OCI-M1 (cell line): ENCODE measurements at places on chromosomes 11 and 22.

- no peak for DNase-seq
Measured at GRCh38 chr11:57585301-57585700, 12.2 kb upstream of the SERPING1 start.

- no peak for DNase-seq
Measured at GRCh38 chr11:84117394-84117793, 831.2 kb upstream of the CCDC90B start.

DNA sequence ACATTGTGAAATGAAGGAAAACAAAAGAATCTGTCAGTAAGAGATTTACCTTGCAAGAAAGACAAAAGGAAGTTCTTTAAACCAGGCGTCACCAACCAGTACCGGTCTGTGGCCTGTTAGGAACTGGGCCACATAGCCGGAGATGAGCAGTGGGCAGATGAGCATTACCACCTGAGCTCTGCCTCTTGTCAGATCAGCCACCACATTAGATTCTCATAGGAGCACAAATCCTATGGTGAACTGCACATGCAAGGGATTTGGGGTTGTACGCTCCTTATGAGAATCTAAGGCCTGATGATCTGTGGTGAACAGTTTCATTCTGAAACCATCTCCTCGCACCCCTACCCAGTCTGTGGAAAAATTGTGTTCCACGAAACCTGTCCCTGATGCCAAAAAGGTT is 108.2 kb downstream of the CYP2R1 start:
- no peak for DNase-seq

DNA sequence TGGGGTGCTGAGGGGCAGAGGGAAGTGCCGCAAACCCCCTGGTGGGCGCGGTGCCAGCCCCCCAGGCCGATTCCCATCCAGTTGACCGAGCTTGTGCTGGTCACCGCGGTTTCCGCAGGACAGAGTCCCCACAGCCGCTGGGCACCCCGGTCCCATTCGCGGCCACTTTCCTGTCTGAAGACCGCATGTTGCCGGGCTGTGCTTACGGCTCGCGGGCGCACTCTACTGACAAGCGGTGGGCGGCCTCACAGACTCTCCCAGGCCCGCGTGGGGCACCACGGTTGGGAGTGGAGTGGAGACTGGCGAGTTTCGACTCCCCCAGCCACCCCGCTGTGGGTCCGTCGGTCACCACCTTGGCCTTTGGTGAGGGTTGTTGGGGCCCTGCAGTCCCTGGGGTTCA is 648 bp upstream of the H19 start:
- no peak for DNase-seq

GRCh38 chr22:29811377-29811776 is 26.7 kb downstream of the ASCC2 start:
- no peak for DNase-seq

DNA sequence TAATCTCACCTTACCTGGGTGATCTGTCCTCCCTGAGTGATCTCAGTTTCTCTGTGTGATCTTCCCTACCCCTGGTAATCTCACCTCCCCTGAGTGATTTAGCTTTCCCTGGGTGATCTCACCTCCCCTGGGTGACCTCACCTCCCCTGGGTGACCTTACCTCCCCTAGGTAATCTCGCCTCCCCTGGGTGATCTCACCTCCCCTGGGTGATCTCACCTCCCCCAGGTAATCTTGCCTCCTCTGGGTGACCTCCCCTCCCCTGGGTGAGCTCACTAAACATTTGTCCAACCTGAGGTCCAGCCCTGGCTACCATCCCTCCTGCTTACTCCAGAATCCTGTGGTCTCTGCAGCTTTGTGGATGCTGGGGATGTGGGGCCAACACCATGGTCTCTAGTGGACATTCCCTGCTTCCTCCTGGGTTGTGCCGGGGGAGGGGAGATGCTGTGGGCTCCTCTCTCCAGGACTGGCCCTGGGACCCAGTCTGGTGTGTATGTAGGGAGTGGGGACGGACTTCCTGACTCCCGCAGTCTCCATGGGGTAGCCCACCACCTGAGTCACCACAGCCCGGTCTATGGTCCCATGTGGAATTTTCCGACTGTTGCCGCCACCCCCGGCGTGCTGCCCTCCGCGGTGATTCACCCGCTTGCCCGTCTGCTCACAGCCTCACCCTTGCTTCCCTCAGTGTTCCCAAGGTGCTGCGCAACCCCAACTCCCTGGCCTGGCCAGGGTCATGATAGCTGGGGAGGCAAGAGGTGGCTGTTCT is 9.9 kb downstream of the LSP1 start:
- no peak for DNase-seq

GRCh38 chr22:49191506-49191980 is 636.1 kb downstream of the BRD1 start:
- no peak for DNase-seq

GRCh38 chr11:7655253-7656217 is 17.8 kb downstream of the CYB5R2 start:
- no peak for DNase-seq

DNA sequence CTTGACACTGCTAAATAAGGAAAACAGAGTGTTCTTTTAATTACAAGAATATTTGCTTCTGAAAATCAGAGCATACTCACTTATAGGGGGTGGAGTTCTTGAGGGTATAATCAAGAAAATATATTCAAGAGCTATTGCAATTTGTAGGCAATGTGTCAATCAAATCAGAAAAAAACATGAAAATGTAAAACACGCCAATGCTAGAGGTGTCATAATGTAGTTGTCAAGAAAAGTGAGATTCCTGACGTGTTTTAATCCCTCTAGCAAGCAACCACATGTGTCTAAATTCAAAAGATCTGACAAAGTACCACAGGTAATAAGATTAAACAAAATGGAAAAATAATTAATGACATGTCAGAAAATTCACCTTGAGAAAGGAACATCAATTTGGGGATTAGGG is 1440.7 kb upstream of the RAG2 start:
- DNase-seq = no peak

DNA sequence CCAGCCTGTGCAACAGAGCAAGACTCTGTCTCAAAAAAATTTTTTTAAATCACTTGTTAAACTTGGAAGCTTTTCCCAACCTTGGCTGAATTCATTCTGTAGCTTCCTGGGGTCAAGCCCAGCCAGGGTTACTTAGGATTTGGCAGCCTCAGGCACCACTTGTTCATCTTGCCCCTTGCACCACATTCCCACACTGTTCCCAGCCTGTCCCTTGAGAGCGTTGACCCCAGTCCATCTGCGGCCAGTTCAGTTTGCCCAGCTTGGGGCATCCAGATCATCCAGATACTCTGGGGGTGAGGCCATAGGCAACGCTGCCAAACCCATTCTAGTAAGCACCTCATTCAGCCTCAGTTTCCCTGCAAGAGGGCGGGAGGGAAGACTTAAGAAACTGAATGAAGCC is 8.7 kb upstream of the THRSP start:
- no peak for DNase-seq

DNA sequence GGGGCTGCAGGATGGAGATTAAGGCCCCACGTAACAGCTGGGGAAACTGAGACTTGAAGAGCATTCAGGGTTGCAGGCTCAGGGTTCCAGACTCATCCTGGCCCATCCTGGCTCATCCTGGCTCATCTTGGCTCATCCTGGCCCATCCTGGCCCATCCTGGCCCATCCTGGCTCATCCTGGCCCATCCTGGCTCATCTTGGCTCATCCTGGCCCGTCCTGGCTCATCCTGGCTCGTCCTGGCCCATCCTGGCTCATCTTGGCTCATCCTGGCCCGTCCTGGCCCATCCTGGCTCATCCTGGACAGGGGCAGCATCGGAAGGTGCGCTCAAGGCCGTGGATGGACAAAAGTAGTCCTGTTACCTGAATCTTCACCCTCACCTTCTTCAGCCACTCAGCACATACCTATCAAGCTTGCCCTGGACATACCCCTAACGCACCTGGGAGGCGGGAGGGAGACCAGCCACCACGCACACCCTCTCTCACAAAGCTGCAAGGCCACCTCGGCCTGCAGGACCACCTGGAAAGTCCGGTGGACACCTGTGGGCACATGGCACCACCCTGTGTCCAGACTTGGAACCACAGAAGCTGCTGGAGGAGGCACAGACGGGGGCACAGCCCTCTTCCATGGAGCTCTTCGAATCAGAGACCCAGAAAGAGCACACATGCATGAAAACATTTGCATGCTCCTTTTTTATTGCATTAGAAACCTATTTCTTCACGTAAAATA is 20.3 kb upstream of the NLRP6 start:
- no peak for DNase-seq

DNA sequence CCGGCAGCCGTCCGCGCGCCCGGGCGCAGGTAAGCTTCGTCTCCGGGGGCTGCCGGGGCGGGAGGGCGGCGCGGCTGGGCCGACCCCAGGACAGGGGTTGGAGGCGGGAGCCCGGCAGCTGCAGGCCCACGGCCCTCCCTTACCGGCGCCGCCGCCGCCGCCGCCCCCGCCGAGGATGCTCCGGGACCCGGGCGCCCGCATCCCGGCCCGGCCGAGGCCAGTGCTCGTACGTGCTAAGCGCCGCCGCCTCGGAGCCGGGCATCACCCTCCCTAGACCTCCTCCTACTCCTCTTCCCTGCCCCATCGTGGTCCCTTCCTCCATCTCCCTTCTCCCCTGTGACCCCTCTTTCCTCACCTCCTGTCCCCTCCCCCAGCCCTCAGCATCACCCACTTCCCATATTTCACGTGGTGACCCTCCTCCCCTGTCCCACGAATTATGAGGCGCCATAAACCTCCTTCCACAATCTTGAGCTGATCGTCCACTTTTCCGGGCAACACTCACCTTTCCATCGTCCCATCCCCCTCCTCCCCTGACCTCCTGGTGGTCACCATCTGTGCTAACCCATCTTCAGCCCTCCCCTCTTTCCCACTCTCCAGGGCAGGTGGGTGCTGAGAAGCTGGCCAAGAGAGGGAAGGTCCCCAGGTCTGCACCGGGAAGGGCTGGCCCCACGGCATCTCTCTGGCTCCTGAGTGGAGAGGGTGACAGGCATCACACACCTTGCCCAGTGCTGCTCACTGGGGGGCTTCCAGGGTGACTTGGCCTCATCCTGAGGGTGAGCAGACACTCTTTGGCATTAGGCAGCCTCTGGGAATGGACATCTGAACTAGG is 612 bp downstream of the ASPHD2 start:
- DNase-seq = no peak

DNA sequence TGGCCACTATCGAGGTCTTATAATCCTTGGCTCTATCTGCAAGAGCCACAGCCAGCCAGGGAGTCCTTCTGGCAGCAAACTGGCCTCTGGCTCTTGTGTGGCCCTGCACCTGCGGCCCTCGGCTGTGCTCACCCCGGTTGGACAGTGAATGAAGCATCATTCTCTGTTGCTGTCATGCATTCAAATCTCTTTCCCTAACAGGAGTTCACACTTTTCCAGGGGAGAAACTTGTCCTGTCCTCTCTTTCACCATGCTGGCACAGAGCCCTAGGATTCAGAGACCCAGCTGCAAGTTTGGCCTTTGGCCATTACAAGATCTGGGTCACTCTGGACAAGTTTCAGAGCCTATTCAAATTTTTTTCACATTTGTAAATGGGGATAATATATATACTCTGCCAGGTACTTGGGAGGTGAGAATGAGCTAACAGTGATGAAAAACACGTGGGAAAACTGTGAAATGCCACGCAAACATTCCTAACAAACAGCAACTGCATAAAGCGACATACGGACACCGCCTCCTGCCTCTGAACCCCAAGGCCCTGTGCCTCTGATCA is 34.2 kb downstream of the TMEM184B start:
- DNase-seq = no peak

DNA sequence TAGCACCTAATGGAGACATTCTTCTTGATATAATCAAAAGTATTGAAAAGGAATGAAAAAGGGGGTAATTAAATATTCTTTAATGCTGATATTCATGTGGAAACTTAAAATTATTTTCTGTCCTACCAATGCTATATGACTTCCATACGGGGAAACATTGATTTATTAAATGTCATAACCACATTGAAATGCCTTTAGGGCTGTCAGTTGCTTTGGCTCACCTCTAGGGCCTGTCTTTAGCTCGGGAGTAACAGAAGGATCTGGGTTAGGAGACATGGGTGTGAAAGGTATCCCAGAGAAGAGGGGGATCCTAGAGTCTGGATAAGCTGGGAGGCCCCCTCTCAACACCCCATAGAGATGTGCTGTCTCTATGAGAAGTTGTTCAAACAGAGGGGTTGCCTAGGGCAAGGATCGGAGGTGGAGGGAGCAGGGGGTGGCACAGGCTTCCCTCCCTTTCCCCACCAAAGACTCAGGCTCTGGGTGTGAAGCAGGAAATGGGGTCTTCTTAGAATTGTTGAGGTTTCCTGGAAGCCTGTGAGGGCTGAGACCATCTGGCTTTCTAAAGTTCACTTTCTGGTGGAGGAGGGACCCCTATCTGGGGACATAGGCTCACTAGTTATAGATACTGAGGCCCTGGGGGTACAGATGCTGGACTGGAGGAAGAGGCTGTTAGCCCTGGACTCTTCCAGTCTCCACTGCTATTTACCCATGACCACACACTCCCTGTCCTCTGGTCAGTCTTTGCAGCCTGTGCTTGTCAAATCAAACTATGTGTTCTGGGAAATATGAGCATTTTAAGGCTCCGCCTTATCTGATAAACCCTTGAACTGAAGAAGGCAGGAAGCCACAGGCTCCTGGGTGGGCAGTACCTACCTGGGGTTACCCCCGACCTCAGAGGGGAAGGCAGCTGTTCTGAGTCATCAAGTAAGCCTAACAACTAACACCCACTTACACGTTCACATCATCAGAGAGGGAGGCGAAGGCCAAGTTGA is 55.8 kb upstream of the RRAS2 start:
- DNase-seq = peak; percentile 83

GRCh38 chr22:48974443-48975315 is 853.0 kb downstream of the BRD1 start:
- no peak for DNase-seq

DNA sequence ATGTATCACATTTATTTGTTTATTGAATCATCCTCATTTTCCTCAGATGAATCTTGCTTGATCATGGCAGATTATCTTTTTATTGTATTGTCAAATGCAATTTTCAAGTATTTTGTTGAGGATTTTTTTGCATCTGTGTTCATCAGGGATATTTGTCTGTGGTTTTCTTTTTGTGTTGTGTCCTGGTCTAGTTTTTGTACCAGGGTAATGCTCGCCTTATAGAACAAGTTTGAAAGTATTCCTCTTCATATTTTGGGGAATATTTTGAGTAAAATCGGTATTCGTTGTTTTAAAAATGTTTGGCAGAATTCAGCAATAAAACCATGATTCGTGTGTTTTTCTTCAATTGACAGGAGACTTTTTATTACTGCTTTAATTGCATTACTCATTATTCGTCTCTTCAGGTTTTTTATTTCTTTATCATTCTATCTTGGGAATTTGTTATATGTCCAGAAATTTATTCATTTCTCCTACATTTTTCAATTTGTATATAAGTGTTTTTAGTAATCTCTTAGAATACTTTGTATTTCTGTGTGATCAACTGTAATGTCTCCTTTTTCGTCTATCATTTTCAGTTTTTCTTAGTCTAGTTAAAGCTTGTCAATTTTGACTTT is 113.4 kb upstream of the SERPIND1 start:
- DNase-seq = no peak

GRCh38 chr22:46622081-46622521 is 1.9 kb downstream of the GRAMD4 start:
- no peak for DNase-seq

DNA sequence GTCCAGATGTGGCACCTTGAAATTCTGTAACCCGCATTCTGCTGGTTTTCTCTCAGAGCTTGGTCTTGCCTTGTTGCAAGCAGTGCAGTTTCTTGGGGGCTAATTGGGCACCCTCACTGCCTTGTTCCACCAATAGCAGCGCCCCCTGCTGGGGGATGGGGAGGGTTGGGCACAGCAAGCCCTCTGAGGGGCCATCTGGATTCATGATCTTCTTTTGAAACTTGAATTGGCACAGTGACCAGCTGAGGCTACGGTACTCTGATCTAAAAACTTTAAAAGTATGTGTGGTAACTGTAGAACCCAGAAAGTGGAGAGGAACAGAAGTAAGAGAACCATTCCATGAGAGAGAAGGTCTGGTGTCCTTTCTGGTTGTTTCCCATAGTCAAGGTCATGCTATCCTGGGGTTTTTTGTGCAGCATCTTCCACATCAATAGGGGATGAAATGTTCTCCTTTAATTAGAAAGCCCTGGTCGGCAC is 64.2 kb downstream of the MED15 start:
- peak; percentile 67 for DNase-seq
